Stimulated activated CD8-positive, alpha-beta memory T cell treated with anti-CD3 and anti-CD28 coated beads, Interleukin-15, amount 100 ng/mL, for 4 hours (primary cell): ENCODE measurements at places on chromosomes 3 and 15.

DNA sequence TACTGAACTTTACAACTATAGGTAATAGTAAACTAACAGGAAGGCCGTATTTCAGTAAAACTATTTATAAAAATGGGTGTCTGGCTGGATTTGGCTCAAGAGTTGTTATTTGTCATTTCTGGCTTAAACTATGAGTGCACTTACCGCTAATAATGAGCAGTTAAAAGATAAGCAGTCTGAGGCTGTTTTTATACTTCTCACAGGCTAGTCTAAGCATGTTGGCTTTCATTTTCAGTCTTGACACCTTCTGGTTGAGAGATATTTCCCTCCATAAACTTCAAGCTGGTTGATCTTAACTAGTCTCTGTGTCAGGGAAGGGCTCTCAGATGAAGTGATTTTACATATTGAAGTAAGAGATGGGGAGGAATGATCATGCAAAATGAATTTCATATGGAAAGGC, 96.1 kb downstream of the RSRC1 start:
- no peak for DNase-seq

DNA sequence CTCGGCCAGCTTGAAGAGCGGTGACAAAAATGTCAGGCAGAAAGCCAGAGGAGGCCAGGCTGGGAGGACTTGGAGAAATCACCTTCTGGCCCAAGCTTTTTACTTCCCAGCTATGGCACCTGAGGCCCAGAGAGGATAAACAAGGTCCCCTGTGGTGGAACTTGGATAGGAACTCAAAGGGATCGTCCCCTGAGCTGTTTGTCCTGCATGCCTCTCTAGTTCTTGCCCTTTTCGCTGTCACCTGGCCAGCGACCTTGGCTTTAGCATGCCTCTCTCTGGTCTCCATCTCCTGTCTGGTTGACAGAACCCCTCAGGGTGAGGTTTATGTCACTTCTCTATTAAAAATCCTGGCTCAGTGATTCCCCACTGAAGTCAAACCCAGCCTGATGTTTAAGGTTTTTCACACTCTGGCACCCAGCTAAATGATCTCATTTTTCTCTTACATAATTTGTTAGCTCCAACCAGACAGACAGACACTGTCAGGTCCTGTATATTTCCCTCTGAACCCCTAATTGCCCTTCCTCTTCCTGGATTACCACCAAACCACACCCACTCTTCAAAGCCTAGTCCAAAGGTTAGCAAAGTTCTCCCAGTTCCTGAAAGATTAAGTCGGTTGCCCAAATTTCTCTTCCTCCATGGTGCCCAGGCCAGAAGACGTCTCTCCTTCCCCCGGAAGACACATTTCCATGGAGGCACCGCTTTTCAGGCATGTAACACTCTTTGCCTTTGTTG, 169.1 kb downstream of the FAM43A start:
- DNase-seq, result no peak

GRCh38 chr3:38454884-38455638, 1.4 kb downstream of the ACVR2B start:
- no peak for DNase-seq

GRCh38 chr3:52218937-52219650, 6.4 kb downstream of the TLR9 start:
- DNase-seq, result no peak

DNA sequence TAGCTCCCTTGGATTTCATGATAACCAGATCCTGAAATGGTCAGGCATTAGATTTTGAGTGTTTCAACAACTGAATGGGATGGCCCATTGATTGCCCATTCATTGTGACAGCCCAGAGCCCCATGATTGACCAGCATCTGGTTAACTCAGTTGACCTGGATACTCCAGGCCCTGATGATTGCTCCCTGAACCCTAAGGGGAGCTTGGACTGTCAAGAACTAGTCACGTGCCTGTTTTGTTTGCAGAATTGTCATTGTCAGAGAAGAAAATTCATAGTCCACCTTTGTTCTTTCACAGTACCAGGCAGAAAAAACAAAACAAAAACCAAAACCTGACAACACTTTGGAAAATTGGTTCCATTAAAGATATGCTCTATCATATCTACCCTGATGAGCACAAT, 241.3 kb upstream of the ONECUT1 start:
- DNase-seq, result no peak

DNA sequence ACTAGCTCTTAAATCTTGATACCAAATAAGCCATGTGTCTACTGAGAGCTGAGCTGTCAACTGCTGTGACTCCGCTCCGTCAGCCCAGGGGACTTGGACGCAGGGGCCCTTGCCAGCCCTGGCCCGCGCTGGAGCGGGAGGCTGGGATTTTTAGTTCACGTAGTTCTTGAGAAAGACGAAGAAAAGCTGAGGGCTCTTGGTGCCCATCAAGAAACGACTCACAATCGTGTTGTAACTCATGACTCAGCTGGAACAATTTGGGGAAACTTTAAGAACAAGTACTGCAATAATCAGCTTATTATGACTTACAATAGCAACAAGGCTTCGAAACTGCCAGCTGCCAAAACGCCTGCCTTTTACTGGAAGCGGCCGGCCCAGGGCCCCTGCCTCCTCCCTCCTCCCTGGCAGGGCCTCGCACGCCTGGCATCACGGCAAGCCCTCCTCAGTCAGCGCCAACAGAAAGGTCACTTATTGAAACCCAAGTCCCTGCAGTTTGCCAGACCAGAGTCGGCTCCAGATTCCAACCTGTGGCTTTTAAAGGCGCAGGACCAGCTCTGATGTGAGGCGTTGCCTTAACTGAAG, 60.3 kb downstream of the RGMA start:
- no peak for DNase-seq
